ENCODE measurements at places on chromosomes 5 and 9.

DNA sequence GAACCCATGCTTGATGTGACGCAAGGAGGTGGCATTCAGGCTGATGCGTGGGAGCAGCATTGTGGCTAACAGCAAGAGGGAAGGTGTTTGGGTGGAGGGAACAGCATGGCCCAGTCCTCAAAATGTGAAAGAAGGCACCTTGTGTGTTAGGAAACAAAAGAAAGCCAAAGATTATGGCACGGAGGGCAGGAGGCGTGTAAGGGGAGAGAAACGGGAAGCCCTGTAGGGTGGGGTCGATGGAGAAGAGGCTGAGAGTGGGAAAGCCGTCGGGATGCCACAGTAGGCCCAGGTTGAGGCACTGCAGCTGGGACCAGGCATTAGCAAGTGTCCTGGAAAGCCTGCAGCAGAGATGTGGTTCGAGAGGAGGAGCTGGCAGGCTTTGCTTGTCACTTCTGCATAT lies 241.1 kb downstream of the GADD45G start:
- DNase-seq = no peak
- H3K36me3 ChIP-seq = no peaks in the 10 kb centered on the region
- no peak overlapping the region for H3K4me3 ChIP-seq
- no peaks in the 10 kb centered on the region for H3K4me1 ChIP-seq

GRCh38 chr5:114332925-114333324 lies 28.9 kb upstream of the KCNN2 start:
- no peak overlapping the region for H3K27ac ChIP-seq
- no peaks in the 10 kb centered on the region for H3K27me3 ChIP-seq
- no peak for DNase-seq
- no peaks in the 10 kb centered on the region for H3K36me3 ChIP-seq
- no peak overlapping the region for H3K4me3 ChIP-seq
- no peaks in the 10 kb centered on the region for H3K4me1 ChIP-seq

DNA sequence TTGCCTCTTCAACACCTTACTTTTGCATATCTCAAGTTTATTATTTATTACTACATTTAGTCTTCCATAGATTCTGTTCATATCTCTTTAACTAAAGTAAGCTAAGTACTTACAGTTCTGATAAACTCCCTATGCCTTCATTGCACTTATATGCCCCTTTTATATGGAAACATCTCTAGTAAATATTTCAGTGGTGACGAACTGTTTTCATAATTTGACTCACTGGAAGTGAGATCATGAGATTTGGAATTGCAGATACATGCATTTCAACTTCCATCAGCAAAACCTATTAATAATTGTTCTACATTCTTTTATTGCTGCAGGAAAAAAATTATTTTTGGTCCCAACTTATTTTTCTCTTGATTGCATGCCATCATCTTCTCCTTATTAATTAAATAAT lies 263.5 kb downstream of the CD180 start:
- H3K4me3 ChIP-seq = no peak overlapping the region
- H3K36me3 ChIP-seq = no peaks in the 10 kb centered on the region
- no peak overlapping the region for H3K27ac ChIP-seq
- no peaks in the 10 kb centered on the region for H3K4me1 ChIP-seq
- no peaks in the 10 kb centered on the region for H3K27me3 ChIP-seq
- no peak for DNase-seq

GRCh38 chr9:20620650-20621470 lies 1.4 kb downstream of the MLLT3 start:
- peaks cover 27% of the 10 kb centered on the region for H3K4me1 ChIP-seq
- DNase-seq = peak; percentile 57
- peaks cover 21% of the 10 kb centered on the region for H3K27me3 ChIP-seq
- no peaks in the 10 kb centered on the region for H3K36me3 ChIP-seq
- H3K4me3 ChIP-seq = peak overlapping the region; percentile 92

GRCh38 chr9:4334410-4334813 lies 34.5 kb upstream of the GLIS3 start:
- H3K4me1 ChIP-seq = no peaks in the 10 kb centered on the region
- H3K4me3 ChIP-seq = no peak overlapping the region
- no peaks in the 10 kb centered on the region for H3K27me3 ChIP-seq
- H3K36me3 ChIP-seq = no peaks in the 10 kb centered on the region
- DNase-seq = no peak

DNA sequence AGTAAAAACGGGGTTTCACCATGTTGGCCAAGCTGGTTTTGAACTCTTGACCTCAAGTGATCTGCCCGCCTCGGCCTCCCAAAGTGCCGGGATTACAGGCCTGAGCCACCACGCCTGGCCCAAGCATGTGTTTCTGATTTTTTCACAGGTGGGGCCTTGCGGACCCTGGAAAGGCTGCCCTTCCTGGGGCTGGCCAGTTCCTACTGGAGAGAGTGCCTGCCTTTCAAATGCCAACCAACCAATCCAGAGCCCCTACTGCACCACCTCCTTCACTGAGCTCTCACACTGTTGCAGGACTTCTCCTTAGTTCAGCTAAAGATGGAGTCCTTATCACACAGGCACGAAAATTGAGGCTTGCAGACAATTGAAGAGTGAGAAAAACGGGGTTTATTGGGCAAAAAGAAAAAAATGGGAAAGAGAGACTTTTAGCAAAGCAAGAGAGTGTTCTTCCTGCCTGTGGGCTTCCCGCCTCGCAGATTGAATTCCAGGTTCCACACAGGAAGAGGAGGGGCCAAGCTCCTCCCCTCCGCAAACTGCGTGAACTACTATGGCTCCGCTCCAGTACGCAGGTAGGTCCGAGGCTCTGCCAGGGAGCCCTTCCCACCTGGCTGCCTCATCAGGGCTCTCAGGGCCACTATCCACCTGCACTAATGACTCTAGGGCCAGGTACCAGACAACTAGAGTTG lies 8.3 kb upstream of the CMBL start:
- H3K4me1 ChIP-seq = no peaks in the 10 kb centered on the region
- H3K4me3 ChIP-seq = no peak overlapping the region
- H3K27me3 ChIP-seq = no peaks in the 10 kb centered on the region
- DNase-seq = no peak

DNA sequence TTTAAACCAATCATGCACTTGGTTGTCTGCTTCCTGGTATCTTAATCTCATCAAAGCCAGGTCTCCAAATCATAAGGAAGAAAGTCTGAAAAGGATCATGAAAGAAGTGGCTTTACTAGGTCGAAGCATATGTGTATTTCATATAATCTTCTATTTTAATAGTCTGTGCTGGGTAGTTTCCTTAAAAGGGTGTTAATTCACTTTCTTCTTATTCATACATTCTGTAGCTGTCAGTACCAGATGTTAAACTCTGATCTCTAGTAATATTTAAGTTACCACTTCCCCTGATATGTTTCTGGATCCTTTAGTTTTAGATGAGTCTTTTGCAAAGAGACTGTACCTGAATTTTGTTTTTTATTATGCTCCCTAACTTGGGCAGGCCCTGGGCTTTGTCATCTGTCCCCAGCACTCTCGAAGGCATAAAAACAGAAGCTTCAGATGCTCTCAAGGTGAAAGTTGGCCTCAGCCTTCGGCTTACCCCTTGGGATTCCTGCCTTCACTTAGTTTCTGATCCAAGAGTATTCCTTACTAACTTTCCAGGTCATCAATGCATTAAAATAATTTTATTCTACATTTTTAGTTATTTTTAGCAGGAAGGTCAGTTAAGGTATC lies 15.0 kb upstream of the LNPEP start:
- H3K36me3 ChIP-seq = peaks cover 27% of the 10 kb centered on the region
- H3K4me1 ChIP-seq = peaks cover 13% of the 10 kb centered on the region
- no peak overlapping the region for H3K4me3 ChIP-seq
- H3K27ac ChIP-seq = no peak overlapping the region

DNA sequence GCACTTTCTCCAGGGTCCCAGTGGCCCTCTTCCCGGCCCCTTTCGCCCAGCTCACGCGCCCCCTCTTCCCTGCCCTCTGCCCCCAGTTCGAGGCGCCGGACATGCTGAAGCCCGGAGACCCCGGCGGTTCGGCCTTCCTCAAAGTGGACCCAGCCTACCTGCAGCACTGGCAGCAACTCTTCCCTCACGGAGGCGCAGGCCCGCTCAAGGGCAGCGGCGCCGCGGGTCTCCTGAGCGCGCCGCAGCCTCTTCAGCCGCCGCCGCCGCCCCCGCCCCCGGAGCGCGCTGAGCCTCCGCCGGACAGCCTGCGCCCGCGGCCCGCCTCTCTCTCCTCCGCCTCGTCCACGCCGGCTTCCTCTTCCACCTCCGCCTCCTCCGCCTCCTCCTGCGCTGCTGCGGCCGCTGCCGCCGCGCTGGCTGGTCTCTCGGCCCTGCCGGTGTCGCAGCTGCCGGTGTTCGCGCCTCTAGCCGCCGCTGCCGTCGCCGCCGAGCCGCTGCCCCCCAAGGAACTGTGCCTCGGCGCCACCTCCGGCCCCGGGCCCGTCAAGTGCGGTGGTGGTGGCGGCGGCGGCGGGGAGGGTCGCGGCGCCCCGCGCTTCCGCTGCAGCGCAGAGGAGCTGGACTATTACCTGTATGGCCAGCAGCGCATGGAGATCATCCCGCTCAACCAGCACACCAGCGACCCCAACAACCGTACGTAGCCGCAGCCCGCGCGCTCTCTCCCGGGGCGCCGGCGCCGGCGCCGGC lies 1.0 kb downstream of the PRDM6 start:
- H3K36me3 ChIP-seq = no peaks in the 10 kb centered on the region
- no peak for DNase-seq
- peaks cover 100% of the 10 kb centered on the region for H3K27me3 ChIP-seq
- no peak overlapping the region for H3K27ac ChIP-seq
- H3K4me3 ChIP-seq = no peak overlapping the region

DNA sequence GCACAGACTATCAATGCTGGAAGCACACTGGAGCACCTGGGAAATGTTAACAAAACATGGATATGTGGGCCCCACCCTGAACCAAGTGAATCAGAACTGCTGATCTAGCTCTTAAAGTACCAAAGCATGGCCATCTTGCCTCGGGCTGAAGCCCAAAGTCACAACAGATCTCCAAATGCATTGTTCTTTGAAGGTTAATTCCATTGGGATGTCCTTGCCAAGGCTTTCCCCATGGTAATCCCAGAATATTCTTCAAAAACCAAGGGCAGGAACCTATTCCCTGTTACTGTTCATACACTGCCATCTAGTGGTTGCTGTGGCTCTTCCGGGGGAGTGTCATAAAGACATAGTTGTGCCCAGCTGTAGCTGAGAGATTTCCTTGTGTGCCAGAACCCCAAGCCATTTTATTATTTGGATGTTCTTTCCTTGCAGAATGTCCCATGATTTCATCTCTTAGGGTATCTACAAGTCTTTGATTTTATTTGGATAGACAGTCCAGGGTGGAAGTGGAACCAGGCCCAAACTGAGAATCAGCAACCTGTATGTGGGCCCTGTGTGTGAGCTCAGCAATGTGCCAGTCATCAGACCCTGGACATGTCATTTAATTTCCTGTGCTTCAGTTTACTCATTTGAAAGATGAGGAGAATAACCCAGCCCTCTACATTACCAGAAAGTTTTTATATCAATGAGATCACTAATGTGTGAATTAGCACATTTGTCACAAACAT lies 290.0 kb downstream of the ACTL7B start:
- H3K4me1 ChIP-seq = peaks cover 3% of the 10 kb centered on the region
- no peaks in the 10 kb centered on the region for H3K36me3 ChIP-seq
- DNase-seq = peak; percentile 42
- H3K4me3 ChIP-seq = no peak overlapping the region
- no peaks in the 10 kb centered on the region for H3K27me3 ChIP-seq

GRCh38 chr5:58944221-58944620 lies 361.3 kb downstream of the RAB3C start:
- no peaks in the 10 kb centered on the region for H3K36me3 ChIP-seq
- no peaks in the 10 kb centered on the region for H3K4me1 ChIP-seq
- no peak overlapping the region for H3K27ac ChIP-seq
- no peaks in the 10 kb centered on the region for H3K27me3 ChIP-seq
- no peak overlapping the region for H3K4me3 ChIP-seq

GRCh38 chr5:59757442-59757841 lies 136.1 kb downstream of the PDE4D start:
- no peak overlapping the region for H3K27ac ChIP-seq
- H3K27me3 ChIP-seq = no peaks in the 10 kb centered on the region
- H3K4me3 ChIP-seq = no peak overlapping the region
- no peaks in the 10 kb centered on the region for H3K36me3 ChIP-seq
- no peak for DNase-seq

DNA sequence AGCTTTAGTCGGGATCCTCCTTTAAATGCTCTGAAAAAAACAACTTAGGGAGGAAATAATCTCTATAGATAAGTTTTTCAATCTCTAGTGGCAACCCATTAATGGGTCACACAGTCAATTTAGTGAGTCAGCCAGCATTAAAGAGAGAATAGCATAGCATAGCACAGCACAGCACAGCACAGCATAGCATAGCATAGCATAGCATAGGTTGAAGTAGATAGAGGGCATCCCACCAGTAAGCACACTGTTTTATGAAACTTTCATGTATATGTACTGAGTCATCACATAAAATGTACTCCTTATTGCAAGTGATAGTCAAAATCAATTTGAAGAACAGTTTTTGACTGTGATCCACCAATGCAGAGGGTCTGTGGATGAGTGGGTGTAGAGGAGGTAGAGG lies 522.9 kb downstream of the CCDC171 start:
- H3K27me3 ChIP-seq = no peaks in the 10 kb centered on the region
- DNase-seq = no peak
- no peaks in the 10 kb centered on the region for H3K36me3 ChIP-seq
- H3K27ac ChIP-seq = no peak overlapping the region

DNA sequence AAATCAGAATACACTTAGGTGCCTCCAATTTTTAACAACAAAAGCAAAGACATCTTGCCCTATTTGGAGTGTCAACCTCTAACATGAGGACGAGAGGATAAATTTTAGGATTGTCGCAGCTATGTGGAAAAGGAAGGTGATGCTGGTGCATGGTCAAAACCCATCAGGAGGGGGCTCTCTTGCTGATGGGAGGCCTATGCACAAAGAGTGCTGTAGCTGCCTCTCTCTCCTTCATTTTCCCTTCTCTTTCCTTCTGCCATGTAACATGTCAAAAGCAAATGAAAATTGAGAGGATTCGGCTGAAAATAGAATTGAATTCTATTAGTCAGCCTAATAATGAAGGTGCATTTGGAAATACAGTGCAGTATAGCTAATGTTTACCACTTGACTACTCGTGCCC lies 578.7 kb upstream of the ZNF462 start:
- no peak for DNase-seq
- no peaks in the 10 kb centered on the region for H3K27me3 ChIP-seq
- H3K4me3 ChIP-seq = no peak overlapping the region

- H3K27me3 ChIP-seq = no peaks in the 10 kb centered on the region
- DNase-seq = no peak
- no peak overlapping the region for H3K4me3 ChIP-seq
- no peak overlapping the region for H3K27ac ChIP-seq
- H3K4me1 ChIP-seq = peaks cover 83% of the 10 kb centered on the region
These were observed 14.3 kb downstream of the IRF1 start for GRCh38 chr5:132475987-132476875.

GRCh38 chr5:140140435-140140834 lies 14.7 kb downstream of the IGIP start:
- H3K27ac ChIP-seq = no peak overlapping the region
- H3K36me3 ChIP-seq = no peaks in the 10 kb centered on the region
- peaks cover 2% of the 10 kb centered on the region for H3K4me1 ChIP-seq
- peaks cover 36% of the 10 kb centered on the region for H3K27me3 ChIP-seq
- DNase-seq = no peak

Data from thymus (tissue), 14 donors.